ENCODE measurements at places on chromosomes 2 and 18.

- DNase-seq: no peak
These were observed 375.1 kb upstream of the KCNH7 start for GRCh38 chr2:163213661-163214081.

DNA sequence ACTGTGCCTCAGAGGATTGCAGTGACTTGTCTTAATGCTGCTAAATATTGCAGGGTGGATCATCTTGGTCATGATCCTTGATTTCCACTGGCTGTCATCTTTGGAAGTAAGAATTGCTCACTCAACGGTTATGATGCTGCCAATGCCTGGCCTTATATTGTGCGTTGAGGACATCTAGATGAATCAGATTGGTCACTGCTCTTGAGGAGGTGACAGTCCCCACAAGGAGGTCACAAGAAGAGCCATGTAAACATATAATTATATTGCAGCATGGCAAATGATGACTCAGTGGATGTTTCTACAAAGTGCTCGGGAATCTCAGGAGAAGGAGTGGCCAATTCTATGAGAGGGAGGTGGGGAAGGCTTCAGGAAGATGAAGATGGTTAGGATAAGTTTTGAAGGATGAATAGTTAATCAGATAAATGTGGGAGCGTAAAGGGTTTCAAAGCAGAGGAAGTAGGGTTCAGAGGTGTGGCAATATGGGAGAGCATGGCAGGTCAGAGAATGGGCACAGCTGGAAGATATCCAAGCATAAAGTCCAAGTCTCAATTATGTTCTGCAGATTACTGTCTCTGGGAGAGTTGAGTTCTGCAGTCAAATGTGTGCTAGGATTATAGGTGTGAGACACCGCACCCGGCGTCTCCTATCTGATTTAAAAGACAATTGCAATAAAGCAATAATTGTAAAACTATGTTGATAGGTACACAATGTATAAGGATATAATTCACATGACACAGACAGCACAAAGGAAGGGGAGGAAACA is 21.3 kb upstream of the TMEM131 start:
- DNase-seq: no peak

DNA sequence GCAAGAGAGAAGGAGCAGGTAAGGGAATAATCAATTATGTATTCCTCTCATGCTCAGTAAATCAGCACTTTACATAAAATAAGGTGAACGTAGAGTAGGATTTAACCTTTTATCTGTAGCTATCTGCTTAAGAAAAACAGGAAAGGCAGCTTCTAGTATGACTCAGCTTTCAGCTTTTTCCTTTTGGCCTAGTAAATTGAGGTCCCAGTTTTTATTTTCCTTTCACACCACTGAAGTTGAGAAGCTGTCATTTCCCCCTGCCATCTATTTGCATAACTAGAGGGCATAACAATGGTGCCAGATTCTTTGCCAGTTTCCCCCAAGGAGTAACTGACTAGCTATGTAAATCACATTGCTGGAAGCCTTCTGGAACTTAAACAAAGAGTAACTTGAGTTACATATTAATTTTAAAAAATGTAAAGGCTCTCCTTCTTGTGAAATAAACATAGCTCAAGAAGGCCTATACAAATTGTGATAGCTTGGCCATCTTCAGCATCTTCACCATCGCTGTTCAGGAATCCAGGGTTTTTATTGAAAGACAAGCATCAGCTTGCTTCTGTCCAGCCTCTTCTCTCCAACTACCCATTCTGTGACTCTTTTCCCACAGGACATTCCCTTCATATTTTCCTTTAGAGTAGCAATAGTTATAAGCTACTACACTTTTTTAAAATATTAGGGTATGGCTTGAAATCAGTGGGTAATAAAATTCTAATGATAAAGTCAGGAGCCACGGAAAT is 97.0 kb downstream of the KYNU start:
- DNase-seq: no peak

- no peak for DNase-seq
These were observed 165.8 kb downstream of the UBE2E3 start for GRCh38 chr2:181146171-181146570.

DNA sequence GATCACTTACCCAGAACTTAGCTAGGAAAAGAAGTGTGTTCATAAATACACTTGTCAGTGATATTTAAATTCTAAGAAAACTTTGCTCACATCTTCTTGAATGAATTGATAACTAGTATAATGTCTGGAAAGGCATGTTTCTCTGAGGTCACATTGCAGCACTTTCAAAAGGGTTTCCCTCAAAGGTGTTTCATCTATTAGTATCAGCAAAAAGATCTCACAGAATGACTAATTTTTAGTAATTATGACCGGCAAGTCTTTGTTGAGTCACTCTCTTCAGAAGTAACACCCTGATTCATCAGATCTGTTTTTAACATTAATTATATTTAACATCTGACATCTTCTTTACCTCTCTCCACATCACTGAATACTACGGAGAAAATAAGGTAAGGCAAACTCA is 222.3 kb downstream of the IKZF2 start:
- no peak for DNase-seq

GRCh38 chr2:157411624-157412336 is 32.1 kb downstream of the CYTIP start:
- DNase-seq: no peak

- DNase-seq: no peak
These were observed 547.9 kb upstream of the ID2 start for GRCh38 chr2:8133913-8134472.

GRCh38 chr2:219886615-219887014 is 259.2 kb downstream of the SLC4A3 start:
- DNase-seq: no peak

DNA sequence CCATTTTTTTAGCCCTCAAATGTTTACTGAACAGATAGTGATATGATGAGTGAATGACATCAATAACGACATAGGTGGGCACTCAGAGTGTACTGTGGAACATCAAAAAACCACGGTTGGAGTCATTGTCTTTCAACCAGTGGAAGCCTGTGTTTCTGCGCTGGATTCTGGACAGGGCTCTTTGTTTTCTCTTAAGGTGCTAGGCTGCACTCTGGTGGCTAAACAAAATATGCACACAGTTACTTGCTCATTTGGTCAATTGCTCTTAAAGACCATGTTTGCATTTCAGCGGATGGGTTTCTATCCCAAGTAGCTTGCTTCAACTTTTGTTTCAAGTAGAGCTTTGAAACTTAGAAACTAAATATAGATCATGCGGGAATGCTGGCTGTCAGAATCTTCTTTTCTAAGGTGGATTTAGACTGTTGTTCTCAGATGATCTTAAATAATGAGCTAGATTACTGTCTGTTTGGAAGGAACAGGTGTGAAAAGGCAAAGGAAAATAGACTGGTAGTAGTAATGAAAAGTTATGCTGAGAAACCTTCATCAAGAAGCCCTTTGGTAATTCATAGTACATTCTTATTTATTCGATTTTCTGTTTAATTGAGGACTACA is 48.5 kb upstream of the LYPD6B start:
- DNase-seq: no peak

DNA sequence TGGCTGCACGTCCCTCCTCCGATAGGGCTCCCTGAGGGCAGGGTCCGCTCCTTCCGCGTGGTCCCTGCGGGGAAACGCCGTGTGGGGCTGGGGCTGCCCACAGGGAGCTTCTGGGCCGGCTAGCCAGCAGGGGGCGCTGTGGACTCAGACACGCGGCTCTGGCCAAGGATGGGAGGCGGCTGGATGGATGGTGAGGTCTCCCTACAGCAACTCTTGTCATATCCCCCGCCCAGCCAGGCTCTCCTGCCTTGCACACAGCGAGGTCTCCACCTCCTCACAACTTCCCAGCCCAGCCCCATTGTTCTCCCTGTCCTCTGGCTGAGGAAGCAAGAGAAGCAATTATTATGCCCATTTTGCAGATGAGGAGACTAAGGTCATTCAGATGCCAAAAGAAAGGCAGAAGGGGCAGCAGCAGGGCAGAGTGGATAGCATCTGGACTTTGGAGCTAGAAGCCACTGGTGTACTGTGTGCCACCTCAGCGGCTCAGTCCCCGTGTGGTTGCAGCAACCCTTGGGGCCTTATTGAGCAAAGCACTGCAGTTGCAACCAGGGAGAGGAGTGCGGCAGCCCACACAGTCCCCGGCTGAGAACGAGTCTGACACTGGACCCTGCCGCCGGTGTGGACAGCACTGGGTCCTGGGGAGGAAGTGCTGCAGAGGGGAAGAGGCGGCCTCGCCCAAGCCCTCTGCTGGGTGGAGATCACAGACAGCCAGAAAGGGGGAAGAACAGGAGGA is 99.0 kb downstream of the ZFP36L2 start:
- DNase-seq: no peak

DNA sequence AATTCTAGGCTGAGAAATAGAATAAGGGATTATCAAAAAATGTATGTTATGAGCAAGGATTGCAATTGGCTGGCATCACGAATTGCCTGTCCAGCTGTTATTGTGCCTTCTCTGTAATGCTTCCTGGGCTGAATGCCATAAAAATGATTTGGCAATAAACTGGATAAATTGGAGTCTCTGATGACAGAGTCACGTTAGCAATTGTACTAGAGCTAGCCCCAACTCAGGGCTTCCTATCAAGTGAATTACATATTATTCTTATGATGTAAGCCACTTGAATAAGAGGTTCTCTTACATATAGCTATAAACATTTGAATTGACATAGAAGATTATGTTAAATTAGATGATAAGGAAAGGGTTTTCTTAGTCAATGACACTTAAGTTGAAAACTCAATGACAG is 607.5 kb upstream of the REG3G start:
- DNase-seq: no peak

GRCh38 chr2:136966485-136966884 is 201.1 kb downstream of the THSD7B start:
- DNase-seq: no peak

DNA sequence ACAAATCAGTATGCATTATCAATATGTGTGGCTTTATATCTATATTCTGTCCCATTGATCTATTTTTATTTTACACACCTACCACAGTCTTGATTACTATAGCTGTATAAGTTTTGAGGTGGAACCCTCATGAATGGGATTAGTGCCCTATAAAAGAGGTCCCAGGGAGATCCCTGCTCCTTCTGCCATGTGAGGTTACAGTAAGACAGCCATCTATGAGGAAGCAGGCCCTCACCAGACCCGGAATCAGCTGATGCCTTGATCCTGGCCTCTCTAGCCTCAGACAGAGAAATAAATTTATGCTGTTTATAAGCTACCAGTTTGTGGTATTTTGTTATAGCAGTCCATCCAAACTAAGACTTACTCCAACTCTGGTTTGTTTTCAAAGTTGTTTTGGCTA is 54.9 kb downstream of the HNRNPLL start:
- DNase-seq: no peak

DNA sequence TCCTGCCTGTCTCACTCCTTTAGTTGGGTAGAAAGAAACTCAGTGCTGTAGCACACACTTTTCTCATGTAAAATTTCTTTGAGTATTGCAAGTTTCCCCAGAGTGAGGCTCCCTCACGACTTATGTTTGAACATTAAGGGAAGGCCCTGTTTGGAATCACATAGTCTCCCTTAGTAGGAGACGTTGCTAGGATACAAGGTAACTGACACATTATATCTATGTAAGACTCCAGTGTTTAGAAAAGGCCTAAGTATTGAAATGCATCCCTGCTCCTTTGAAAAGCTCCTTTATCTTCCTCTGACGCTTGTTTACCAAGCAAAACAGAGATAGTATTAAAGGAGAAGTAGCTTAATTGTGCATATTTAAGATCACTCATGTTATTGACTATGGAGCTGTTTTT is 248.2 kb downstream of the PHLPP1 start:
- no peak for DNase-seq

DNA sequence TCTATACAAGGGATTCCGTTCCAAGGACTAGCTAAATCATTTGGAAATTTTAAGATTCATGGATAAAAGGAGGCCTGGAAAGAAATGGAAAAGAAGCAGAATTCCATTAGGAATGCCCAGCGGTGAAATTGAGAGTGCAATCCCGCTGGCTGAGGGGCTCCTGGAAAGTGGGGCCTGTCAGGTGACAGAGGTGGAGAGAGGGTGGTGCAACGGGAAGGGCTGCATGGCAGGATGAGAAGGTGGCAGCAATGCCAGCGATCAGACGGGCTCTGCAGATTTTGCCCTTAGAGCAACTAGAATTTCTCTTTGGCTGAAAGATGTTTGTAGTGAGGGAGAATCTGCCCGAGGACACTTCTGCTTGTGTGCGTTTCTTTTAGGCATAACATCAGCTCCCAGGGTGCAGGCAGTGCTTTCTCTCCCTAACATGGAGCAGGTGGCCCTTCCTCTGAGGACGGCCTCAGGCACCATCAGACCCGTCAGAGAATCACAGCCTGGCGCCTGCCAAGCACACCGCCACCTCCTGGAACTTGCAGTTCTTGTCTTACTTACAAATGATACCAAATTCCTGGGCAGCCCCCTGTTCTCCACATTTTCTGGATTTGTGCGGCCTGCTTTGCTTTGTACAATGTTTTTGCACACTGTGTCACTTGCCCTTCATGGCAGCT is 261.6 kb downstream of the NDUFA10 start:
- no peak for DNase-seq

GRCh38 chr2:238425979-238426567 is 654 bp upstream of the ASB1 start:
- DNase-seq: no peak

DNA sequence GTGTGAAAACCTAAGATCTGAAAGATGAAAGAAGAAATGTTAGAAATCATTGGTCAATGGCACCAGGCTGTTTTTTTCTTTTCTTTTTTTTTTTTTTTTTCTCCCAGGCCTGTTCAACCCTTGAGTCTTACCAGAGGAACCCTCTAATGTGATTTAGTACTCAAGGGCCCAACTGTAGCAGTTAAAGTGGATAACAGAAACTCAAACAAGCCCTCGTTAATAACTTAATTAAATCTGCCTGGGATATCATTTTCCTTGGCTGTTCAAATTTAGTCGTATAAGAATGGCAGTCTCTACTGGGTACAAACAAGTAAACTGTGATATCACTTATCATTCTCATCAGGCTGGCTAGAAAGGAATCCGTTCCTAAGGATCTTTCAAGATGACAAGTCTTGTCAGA is 16.5 kb downstream of the ARL4C start:
- no peak for DNase-seq

DNA sequence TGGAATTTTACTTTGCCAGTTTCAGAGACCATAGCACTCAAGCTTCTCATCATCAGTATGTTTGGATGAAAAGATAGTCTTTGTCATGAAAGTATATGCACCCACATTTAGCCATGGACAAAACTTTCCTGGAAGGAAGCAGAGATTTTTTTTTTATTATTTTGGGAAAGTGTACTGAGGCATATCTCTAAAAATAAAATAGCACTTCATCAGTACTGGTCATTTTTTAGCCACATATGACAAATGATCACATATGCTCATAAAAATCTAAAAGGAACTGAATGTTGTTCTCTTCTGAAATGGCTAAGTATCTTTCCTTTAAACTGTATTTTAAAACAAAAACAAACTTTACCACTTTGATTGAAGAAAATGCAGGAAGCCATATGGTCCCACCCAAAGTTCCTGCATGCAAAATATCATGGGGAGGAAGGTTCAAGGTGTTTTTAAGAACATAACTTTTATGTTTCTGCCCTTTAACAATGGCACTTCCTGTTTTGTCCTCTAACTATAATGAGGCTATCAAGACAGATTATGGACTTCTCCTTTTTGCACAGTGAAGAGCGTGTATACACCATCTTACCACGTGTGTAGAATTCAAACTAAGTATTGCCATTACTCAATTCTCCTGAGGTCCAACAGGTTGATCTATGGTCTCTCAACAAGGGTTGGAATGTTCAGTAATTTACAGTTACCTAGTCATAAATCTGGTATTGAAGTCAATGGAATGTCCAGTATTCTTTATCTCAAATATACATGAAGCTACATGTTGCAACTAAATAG is 77.1 kb upstream of the SLC39A10 start:
- DNase-seq: no peak

- DNase-seq: no peak
These were observed 129.6 kb downstream of the MREG start for GRCh38 chr2:215883799-215884198.

GRCh38 chr2:218387369-218388194 is 5.5 kb downstream of the SLC11A1 start:
- DNase-seq: no peak

- no peak for DNase-seq
These were observed 119.3 kb downstream of the C2orf74 start for GRCh38 chr2:61281321-61281720.

Measured in cortex of kidney (tissue), 1 donor.